ENCODE measurements at places on chromosomes 6 and 20.

DNA sequence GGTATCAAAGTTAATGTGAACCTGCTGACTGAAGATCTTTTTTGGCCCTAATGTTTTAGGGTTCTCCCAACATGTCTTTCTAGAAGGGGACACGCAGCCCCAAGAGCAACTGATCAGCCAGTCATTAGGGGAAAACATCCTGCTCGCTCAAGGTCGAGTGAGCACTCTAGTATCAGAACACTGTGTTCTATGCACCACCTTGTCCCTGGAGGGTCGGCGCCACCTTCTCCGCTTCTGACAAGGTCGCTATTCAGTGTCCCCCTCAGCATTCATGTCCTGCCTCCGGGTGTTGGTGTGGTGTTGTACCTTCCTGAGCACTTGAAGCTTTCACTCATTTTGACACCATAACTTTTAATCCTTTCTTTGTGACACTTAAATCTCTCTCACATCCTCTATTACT, 331.2 kb upstream of the KCNQ5 start:
- no peak for DNase-seq

- no peak for DNase-seq
Measured at GRCh38 chr6:25297823-25298522, 18.8 kb downstream of the CARMIL1 start.

DNA sequence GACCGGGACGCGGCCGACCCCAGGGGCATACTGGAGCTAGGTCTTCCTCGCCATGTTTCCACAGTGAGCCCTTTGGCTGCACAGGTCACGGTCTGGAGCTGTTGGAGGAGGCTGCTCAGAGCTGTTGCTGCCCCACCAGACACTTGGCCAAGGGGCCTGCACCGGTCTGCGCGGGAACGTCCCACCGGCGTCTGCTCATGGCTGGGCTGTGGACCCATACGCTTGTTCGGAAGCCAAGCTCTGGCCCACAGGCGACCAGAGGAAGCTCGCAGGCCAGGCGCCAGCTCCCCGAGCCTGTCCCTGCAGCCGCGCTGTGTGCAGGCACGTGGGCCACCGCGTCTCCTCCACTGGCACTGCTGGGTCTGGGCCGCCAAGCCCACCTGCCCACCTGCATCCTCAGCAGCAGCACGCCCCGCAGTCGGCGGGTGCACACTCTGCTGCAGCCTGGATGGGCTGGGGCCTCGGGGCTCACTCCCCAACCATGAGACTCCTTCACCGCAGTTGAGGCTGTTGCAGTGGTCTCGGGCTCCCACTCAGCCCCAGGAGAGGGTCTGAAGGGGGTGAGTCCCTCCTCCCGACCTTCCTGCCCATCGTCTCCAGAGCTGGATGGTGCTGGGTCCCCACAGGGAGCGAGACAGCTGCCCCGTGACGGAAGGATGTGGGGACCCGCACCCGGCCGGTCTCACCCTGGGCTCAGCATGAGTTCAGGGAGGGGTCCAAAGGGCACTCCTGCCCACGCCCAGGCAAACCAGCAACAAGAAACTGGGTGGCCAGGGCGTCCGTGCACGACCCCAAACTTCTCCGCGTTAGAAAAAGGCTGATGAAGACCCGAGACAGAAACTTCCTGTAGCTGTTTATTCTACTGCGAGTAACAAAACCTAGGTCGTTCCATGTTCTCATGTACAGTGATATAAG, 15.5 kb upstream of the TCFL5 start:
- no peak for DNase-seq

GRCh38 chr6:157155804-157156203, 167.5 kb downstream of the TMEM242 start:
- DNase-seq: no peak

GRCh38 chr20:51898788-51899187, 96.5 kb upstream of the SALL4 start:
- DNase-seq: no peak

DNA sequence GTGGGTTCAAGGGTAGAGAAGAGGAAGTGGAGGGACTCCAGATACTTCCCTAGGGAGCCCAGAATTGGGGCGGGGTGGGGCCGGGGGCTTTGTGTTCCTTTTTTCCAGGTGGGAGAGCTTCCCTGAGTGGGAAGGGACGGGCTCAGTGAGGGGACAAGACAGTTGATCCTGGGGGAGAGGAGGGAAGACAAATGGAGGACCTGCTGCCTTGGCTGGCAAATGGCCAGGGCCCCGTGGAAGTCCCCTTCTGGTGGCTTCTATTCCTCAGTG, 2.6 kb downstream of the CTSZ start:
- no peak for DNase-seq

DNA sequence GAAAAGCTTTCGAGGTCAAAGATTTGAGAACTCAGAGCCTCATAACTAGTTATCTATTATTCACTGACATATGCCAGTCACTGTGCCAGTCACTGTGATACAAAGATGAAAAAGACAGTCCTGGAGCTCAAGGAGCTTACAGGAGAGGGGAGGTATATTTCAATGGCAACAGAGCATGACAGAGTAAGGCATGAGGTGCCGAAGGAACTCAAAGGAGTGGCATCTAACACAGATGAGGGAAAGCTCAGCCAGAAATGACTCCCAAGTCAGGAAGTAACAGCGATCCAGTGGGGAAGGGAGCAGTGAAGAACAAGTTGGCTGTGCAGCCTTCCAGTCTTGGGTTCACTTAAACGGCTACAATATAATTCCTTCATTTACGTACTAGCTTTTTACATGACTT, 46.6 kb downstream of the DTNBP1 start:
- no peak for DNase-seq

DNA sequence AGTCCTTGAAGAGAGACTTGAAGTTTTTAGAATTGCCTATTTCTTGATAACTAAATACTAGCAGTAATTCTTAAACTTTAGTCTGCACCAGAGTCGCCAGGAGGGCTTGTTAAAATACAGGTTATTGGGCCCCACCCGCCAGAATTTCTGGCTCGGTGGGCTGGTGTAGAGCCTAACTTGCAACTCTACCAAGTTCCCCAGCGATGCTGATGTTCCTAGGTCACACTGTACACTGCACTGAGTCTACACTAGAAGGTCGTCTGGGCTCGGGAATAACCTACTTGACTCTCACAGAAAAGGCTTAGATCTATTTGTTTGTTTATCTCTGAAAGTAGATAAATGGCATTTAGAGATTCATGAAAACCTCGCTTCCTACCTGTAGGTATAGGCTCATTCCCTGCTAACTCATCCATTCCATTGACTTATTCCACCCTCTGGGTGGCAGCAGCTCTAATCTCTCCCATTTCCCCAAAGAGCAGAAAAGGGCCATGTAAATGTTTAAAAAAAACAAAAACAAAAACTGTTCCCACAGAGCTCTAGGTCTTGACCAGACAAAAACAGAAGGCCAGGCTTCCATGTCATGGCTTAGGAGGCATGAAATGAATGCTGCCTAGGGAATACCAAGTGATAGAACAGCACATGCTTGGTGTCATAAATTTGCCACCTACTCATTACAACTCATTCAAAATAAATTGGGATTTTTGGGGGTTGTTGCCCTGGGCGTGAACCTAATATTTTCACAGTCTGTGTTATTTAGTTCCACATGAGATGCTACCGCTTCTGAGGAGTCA, 292.1 kb downstream of the ADGB start:
- DNase-seq: no peak

GRCh38 chr20:20130399-20130798, 78.1 kb downstream of the CFAP61 start:
- no peak for DNase-seq

DNA sequence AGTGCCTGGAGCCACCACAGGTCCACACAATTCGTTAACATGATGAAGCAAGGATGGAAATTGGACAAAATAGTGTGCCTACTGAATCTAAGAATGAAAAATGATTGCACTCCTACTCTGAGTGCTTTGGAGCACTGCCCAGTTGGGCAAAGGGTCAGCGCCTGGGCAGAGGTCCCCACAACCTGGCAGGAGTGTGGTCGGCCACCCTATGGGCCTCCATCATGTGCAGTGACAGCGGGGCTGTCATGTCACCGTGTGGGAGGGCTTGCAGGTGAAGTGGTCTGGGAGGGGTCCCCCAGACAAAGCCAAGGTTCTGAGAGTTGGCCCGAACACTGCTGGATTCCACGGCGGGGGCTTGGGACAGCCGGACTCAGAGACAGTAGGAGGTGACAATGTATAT, 36.2 kb upstream of the CD93 start:
- no peak for DNase-seq

DNA sequence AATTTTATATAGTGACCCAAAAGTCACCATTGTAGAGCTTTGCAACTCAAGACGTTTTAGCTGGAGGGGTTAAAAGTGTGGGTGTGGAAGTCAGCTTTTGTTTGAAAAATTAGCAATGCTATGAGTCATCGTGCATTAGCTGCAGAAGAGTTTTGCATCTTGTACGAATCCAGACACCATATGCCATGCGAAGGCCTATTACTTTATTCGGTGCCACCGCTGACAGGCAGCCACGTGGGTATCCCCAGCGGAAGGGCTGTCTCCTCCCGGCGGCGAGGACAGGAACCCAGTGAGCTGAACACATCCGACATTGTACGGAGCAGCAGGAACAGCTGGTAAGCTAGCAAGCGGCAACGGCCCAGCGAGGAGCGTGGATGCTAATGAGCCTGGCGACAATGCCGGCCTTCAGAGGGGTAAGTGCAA, 84.4 kb downstream of the INSM1 start:
- no peak for DNase-seq

- DNase-seq: no peak
Measured at GRCh38 chr6:143619824-143620401, 57.9 kb upstream of the PHACTR2 start.

DNA sequence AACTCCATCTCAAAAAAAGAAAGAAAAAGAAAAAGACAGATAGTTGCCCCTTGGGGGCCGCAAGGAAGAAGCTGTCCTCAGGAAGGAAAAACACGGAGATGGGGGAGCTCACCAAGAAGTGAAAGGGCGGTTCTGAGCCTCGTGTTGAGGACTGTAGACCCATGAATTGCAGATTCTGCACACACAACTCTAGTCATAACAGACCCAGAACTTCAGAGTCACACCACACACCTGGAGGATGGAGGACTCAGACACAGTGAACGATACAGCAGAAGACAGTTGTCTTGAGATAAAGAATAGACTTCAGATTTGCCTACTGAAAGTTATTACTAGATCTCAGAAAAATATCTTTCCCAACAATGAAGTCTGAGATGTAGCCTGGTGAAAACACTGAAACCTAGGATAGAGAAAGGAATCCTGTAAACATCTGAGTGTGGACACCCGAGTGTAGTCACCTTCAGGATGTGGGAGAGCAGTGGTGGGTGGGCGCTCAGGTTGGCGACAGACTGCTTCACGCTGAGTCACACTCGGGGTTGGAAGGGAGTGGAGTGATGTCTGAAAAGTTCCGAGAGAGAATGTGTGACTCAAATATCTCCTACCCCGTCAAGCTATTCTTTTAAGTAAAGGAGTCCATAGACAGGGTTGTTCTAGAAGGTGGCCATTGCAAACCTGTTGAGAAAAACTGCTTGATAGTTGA, 88.1 kb downstream of the MAP3K4 start:
- DNase-seq: peak; percentile 4

GRCh38 chr6:14638906-14639761, 521.6 kb downstream of the CD83 start:
- no peak for DNase-seq

DNA sequence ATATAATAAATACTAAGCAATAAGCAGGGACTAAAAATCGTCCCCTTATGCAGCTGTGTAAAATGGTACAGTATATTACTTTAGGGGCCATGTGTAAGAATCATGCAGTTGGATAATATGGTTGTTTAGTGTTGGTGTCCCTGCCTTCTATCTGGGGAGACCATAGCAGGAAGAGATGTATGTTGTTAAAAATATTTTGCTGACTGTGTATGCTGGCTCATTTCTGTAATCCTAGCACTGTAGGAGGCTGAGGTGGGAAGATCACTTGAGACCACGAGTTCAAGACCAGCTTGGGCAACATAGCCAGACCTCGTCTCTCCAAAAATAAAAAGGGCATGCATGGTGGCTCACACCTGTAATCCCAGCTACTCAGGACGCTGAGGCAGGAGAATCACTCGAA, 5.6 kb downstream of the PANK2 start:
- no peak for DNase-seq

GRCh38 chr20:62240020-62240685, 1.8 kb downstream of the OSBPL2 start:
- DNase-seq: no peak

GRCh38 chr20:46249671-46250070, 58.6 kb downstream of the CDH22 start:
- no peak for DNase-seq

DNA sequence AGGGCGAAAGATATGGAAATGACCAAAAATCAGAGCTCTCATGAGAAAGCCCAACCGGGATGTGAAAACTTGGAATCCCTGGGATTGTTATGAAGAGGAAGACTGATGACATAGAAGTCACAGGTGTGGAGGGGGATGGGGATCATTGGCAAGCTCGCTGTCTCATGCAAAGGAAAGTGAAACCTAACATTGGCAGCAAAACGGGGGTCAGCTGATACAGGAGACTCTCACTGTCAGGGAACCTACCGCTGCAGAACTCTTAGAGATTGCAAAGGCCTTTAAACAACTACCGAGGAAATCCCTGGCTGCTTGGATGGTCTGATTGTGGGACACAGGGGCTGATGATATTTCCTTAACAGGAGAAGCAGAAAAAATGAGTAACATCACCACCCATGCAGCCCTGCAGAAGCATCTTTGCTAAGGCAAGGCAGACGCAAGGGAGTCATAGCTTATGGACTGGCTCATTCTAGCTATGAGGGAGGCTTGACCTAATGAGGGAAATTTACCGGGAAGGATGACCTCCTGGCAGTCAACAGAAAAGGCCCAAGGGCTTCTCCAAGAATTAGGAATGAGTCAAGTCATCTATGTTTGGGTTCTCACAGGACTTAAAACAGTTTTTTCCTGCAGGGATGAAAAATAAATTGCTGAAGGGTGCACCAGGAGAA, 7.0 kb downstream of the MUC21 start:
- DNase-seq: no peak

DNA sequence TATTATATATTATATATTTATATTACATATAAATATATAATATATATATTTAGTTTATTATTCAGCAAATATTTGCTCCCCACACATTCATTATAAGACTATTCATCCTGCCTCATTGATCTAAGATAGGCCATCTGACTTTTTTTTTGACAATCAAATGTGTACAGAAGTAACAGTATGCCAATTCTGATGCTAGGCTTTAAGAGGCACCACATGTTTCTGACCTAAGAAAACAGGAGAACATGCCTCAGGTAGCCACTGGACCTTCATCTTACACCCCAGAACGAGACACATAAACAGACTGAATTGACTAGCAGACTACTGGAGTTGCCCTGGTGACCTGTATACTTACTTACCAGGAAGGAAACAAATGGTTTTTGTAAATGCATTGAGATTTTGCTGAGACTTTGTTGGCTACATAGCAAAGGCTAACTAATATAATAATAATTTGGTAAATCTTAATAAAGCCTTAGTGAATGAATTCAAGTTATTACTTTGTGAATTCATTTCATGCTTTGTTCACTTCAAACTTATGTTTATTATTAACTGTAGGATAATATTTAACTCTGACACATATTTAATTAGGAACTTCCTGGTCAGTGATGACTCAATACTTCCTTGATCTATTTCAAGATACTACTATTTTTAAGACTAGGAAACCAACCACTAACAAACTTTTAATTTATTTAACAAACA, 13.4 kb upstream of the MYO6 start:
- no peak for DNase-seq

- no peak for DNase-seq
Measured at GRCh38 chr6:34654061-34654710, 42.4 kb downstream of the ILRUN start.

GRCh38 chr20:24767623-24768100, 181.4 kb upstream of the CST7 start:
- DNase-seq: no peak
